ENCODE measurements at places on chromosomes 12 and 14.

DNA sequence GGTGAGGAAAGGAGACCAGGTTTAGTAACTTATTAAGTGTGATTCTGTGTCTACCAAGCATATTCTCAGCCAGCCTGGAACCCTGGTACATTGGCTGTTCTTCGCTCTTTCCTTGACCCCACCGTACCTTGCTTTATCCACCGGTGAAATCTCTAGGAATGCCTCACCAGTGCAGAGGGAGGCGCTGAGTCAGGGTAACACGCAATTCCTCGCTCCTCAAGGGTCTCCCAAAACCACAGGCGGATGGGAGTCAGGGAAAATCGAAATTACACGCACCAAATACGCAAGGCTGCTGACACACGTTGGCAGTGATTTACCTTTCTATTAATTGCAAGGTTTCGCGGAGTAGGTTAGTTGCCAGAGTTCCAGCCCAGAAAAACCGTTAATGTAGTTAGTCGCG, 845 bp downstream of the L3HYPDH start:
- no peak for DNase-seq

GRCh38 chr12:124766727-124767065, 97.0 kb downstream of the SCARB1 start:
- DNase-seq, result no peak

GRCh38 chr12:47394070-47394469, 311.8 kb downstream of the RPAP3 start:
- DNase-seq, result no peak

DNA sequence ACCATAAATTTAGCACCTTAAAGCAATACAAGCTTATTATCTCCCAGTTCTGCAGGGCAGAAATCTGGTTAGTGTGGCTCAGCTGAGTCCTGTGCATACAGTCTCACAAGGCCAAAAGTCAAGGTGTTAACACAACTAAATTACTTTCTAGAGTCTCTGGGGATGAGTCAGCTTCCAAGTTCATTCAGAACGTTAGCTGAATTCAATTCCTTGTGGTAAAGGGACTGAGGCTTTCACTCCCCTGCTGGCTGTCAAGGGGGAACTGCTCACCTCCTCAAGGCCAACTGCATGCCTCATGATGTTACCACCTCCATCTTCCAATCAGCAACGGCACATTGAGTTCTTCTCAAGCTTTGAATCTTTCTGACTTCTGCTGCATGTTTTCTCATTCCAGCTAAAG, 27.6 kb downstream of the EML5 start:
- no peak for DNase-seq

GRCh38 chr14:74985028-74985310, 17.8 kb upstream of the EIF2B2 start:
- no peak for DNase-seq

GRCh38 chr12:21451529-21451928, 14.1 kb downstream of the PYROXD1 start:
- DNase-seq, result no peak

DNA sequence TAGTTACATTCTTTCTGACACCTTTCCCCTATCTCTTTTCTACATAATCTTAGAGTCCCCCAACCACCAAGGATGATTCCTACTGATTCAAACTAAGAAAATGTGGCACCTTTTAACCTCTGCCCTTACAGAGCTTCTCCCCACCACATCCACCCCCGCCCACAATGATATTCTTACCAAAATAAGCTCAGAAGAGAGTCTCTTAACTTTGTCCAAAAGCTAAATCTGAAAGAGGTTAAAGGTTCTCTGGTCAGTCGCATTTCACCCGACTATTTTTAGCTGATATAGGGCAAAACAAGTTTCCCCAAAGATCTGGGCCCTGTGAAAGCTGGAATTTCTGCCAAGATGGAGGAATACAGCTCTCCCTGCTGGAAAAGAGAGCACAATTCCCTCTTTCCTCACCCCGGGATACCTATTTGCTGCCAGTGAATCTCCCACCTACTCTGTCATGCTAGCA, 128.6 kb downstream of the ZFP36L1 start:
- DNase-seq, result no peak

DNA sequence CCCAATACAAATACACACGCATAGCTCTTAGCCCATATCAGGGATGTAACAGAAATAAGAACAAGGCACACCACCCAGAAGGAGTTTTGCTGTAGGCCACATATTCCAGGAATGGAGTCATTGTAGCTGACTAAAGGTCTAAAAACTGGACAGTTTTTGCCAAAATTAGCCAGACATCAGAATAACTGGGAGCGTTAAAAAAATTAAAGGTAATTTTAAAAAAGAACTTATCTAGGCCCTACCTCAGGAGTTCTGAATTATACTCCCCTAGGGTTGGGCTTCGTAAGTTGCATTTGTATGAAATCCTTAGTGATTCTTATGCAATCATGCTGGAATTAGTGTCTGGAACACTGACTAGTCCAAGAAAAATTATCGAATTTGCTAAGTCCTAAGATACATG, 987.7 kb downstream of the GALC start:
- DNase-seq, result no peak

GRCh38 chr14:105192866-105193731, 12.0 kb upstream of the NUDT14 start:
- DNase-seq, result no peak

- DNase-seq, result no peak
Measured at GRCh38 chr14:102928412-102929240, 6.2 kb downstream of the AMN start.

GRCh38 chr12:40192704-40193255, 32.0 kb upstream of the LRRK2 start:
- DNase-seq, result no peak

DNA sequence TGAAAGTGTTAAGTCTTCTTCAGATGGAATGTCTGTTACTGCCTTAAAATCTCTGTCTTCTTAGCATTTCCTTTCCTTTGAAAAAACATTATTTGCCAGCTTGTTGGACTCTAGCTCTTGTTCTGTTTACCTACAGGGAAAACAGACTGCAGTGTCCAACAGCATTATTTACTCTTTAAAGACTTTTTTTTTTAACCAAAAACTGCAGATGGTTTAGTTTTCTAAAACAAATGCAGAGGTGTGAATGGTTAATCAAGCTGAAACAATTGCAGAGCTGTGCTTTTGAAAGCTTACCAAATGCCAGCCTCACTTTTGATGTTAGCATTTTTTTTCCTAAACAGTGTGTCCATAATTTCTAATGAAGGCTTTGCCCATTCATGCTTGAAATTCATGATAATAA, 323.3 kb downstream of the TMEM117 start:
- DNase-seq, result no peak
